ENCODE measurements at places on chromosomes 11 and 22.

DNA sequence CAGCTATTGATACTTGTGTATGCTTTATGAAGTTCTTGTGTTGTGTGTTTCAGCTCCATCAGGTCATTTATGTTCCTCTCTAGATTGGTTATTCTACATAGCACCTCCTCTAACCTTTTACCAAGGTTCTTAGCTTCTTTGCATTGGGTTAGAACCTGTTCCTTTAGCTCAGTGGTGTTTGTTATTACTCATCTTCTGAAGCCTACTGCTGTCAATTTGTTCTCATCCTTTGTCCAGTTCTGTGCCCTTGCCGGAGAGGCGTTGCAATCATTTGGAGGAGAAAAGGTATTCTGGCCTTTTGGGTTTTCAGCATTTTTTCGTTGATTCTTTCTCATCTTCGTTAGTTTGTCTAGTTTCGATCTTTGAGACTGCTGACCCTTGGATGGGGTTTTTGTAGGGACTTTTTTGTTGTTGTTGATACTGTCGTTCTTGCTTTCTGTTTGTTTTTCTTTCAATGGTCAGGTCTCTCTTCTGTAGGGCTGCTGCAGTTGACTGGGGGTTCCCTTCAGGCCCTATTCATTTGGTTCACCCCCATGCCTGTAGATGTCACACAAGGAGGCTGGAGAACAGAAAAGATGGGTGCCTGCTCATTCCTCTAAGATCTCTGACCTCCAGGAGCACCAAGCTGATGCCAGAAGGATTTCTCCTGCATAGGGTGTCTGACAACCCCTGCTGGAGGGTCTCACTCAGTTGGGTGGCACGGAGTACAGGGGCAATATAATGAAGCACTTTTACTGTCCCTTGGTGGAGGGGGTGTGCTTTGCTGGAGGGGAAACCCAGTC is 35.9 kb upstream of the MUC15 start:
- no peak for DNase-seq

DNA sequence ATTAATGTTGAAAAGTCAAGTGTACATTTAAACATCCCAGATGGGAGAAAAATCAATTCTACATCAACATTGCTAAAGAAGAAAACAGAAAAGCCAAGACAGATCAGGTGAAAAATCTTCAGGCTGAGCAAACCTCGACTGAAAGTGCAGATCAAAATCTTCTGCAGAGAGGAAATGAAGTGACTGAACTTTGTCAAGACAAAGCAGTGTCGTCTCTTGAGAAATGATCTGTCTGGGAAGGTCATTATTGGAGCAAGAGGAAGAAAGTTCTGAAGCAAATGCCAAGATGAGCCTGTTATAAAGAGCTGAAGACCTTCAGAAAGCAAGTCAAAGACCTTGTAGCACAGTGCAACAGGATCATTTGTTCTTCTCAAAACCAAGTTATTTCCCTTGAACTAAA is 5.8 kb upstream of the PLEKHB1 start:
- DNase-seq = no peak

GRCh38 chr11:84497181-84497580 is 1130.0 kb downstream of the DLG2 start:
- no peak for DNase-seq

DNA sequence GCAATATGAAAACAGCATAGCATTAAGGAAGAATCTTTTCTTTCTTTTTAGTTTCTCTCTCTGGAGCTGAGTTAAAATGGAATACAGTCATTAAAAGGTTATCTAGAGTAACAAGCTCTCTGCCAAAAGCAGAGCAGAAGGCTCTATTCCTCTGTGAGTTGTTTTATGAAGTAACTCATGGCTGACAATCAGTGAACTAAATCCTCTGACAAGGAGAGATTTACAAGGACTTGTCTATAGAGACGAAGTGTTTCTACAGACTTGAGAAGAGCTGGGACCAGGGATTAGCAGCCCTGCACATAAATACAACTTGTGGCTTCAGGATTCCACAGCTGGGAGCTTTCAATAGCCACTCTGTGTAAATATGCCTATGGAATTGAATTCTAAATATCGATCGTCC is 192.5 kb upstream of the RAG2 start:
- DNase-seq = no peak

DNA sequence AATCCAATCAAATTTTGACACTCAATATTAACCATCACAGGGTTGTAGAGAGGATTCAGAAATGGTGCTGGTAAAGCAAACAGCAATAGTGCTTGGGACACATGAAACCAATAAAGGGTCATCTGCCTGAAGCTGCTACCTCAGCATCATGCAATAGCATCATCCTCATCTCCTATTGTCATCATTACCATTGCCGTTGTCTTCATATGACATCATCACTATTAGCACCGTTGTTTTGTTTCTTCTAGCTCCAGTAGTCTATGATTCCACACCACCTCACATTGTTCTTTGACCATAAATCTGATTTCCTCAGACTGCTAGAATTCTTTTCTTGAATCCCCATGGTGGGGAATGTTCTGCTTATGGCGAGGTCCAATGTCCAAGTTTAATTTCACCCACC is 52.8 kb upstream of the GRK3 start:
- DNase-seq = no peak

GRCh38 chr22:37784829-37785495 is 22.8 kb upstream of the GCAT start:
- no peak for DNase-seq

DNA sequence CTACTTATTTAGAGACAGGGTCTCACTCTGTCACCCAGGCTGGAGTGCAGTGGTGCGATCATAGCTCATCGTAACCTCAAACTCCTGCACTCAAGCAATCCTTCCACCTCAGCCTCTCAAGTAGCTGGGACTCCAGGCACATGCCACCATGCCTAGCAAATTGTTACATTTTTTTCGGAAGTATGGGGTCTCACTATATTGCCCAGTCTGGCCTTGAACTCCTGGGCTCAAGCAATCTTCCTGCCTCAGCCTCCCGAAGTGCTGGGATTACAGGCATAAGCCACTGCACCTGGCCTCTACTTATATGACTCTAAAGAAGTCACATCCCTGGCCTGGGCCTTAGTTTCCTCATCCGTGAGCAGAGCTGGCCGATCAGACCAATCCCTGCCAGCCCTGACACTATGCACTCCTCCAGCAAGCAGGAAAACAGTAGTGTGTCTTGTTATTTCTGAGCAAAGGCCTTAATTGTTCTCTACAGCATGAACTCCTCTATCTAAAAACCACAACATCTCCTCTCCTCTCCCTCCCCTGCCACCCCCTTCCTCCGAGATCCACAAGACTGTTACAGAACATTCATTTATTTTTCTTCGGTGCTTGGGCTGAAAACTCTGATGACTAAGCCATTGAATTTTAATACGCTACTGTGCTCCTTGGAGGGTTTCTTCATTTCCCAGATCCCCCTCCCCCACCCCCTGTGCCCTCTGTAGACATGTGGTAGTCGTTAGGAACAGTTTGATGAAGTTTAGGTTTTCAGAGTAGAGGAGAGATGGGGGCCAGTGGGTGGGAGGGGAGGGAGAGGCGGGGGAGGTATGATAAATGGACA is 91.5 kb downstream of the ABTB2 start:
- DNase-seq = no peak

- DNase-seq = no peak
Observed at GRCh38 chr11:85826116-85826855, 15.3 kb upstream of the SYTL2 start.

GRCh38 chr22:43823911-43824665 is 12.0 kb upstream of the EFCAB6 start:
- DNase-seq = no peak

GRCh38 chr22:20211997-20212753 is 55.9 kb downstream of the RTN4R start:
- DNase-seq = no peak

GRCh38 chr22:43004362-43005035 is 10.4 kb downstream of the PACSIN2 start:
- DNase-seq = no peak
